ENCODE measurements at places on chromosomes 11 and 22.

- DNase-seq = peak; percentile 51
These were observed 22.0 kb downstream of the RSPH14 start for GRCh38 chr22:23119494-23120414.

DNA sequence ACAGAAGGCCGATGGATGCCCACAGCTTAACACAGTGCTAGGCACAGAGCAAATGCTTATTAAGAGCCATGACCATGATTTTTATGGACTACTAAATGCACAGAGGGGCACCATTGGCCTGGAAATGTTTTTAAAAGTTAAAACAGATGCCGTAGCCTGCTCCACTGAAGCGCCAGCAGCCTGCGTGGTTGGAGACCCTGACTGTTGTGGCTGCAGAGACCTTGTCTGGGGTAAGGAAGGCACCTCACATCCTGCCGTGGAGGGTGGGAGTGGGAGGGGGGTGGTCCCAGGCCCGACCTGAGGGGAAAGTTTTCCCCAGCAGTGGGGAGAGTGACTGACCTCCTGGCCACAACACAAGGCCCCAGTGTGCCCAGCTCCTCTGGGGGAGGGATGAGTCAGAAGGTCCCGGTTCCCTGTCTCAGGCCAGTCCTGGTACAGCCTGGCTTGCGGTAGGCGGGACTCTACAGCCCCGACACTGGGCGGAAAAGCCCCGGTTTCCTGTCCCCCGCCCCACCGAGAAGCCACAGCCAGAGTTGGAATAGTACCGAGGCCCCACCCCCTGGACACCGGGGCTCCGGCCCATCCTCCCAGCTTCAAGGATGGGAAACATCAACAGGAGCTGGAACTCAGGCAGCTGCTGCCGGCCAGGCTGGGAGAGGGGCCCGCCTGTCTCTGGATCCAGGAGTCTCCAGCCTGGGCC, 7.0 kb downstream of the CHST1 start:
- DNase-seq = no peak

- no peak for DNase-seq
These were observed 816.2 kb upstream of the LUZP2 start for GRCh38 chr11:23680488-23681230.

DNA sequence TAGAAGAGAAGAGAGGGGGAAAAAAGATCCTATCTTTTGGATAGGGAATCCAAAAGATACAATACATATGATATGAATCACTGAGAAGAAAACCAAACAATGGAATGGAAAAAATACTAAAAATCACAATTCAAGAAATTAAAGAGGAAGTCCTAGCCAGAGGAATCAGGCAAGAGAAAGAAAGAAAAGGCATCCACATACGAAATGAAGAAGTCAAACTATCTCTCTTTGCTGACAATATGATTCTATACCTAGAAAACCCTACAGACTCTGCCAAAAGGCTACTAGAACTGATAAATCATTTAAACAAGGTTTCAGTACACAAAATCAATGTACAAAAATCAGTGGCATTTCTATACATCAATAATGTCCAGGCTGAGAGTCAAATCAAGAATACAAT, 91.4 kb downstream of the EFCAB6 start:
- DNase-seq = no peak

DNA sequence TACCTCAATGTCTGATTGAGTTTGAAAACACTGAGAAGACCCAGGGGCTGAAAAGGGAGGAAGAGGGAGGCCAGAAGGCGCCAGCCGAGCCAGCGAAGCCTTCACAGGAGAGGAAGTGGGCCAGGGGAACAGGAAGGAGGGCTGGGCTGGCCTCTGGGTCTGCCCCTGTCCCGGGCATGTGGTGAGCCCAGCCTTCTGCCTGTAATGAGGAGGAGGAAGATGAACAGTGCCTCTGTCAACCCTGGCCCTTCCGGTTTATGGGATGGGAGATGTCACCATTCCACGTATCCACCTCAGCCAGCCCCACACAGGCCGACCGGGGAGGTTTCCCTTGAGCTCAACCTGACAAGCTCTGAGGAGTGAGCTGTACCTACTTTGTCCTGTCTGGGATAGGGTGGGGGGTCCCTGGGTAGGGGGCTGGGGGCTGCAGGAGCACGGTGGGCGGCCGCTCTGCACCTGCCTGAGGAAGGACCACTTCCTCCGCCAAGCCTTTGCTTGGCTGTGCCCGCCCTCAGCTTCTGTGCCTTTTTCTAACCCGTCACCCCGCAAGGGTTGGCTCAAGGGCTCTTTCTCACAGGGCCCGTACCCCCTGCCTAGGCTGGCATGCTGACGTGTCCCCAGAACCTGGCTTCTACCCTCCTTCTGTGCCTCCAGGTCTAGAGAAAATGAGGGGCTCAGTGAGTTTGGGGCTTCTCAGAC, 2.0 kb downstream of the PARVG start:
- no peak for DNase-seq

DNA sequence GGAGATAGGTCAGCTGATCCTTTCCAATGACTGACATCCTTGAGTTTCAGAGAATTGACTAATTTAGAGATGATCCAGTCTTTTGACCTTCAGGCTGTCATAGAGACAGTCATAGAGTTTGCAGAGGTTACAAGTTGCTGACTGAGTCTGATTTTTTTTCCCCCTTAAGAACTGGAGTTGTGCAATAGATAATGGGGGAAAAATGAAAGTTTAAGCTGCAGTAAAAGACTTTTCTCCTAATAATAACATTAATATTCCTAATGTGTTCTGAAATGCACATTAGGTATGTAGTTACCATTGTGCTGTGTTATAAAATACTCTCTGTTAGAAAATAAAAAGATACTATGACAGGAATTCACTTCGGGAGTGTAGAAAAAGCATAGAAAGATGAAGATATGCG, 876.9 kb upstream of the RAG2 start:
- no peak for DNase-seq

DNA sequence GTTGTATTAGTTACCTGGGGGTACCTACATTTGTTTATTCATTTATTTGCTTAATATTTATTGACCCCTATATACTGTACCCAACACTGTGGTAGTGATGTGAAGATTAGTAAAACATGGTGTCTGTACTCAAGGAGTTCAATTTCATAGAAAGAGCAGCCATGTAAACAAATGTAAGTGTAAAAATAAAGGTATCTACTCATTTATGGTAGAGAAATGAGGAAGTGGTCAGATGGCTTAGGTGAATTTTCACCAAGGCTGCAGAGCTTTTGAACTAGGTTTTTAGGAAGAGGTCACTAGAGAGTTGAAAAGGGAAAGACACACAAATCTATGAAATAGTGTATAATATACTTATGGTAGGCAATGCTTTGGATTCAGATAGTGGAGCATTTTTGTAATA, 11.1 kb downstream of the CTR9 start:
- DNase-seq = no peak

GRCh38 chr11:73464347-73464746, 88.1 kb downstream of the RELT start:
- DNase-seq = no peak
